ENCODE measurements at places on chromosomes 3 and 15.
A peak's percentile ranks its signal among the peaks of the same experiment; 100 is the strongest.

DNA sequence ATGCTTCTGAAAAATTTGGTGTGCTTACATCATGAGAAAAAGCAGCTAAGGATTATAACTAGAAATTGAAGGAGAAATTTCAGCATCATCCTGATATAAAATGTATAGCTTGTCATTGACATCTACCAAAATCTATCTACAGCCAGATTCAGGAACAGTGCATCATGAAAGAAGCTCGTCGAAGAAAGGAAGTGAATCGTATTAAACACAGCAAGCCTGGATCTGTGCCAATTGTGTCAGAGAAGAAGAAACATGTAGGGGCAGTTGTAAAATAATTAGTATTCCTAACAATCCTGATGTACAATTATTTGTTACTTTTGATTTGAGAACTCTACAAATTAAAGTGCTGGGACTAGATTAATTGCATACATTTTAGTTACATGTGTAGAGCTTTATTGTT is 37.2 kb downstream of the AP4E1 start:
- no peak for DNase-seq

DNA sequence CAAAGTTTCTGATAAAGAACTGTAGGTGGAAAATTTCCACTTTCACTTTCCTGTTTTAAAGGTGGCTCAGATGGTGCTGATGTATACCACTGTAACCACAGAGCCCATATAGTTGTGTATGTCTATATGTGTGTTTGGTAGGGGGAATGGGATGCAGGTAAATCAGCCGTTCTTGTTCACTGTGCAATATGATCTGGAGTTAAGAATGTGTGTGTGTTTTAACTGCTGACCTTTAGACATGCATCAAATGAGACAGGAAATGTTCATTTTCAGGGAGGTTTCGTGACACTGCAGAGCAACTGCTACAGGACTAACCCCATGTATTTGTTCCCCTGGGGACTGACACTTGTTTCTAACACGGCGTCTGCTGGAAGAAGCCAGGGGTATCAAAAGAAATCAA is 180.5 kb downstream of the TAFA4 start:
- DNase-seq, result no peak

- DNase-seq, result no peak
Observed at GRCh38 chr15:99974246-99974645, 241.0 kb upstream of the LYSMD4 start.

GRCh38 chr15:75508840-75509532 is 57.5 kb upstream of the SIN3A start:
- DNase-seq, result no peak

DNA sequence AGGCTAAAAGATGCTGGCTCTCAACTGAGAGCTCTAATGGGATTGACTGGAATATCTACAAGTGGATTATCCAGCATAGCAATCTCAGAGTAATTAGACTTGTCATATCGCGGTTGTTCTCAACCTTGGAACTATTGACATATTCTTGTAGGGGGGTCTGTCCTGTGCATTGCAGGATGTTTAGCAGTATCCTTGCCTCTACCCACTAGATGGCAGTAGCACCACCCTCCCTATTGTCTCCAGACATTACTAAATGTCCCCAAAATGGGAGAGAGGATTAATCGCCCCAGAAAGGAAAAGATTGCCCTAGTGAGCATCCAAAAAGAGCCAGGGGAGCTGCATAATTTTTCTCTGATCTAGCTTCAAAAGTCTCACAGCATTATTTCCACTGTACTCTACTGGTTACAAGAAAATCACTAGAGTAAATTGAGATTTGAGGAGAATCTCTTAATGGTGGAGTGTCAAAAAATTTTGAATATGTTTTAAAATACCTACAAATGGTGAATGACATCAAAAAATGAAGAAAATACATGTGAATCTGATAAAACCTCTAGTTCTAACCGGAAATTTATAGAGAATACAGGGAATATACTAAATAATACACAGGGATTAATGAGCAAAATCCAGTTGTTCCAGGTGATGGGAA is 388.2 kb upstream of the AGTR1 start:
- no peak for DNase-seq

DNA sequence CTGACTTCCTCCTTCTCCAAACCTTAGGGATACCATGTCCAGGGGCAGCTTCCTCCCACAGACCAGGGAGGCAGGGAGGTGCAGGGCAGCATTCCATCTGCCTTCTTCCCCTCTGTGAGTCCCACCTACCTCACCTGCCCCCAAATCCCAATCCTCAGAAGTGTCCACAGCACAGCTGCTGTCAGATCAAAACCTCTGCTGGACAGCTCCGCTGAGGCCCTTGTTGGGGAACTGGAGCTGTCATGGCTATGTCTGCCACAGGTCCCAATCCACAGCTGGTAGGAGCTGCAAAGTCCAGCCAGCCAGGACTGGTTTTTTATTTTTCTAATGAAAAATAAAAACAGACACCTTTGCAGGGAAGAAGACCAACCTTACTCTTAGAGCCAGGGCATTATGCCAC is 40.7 kb upstream of the TBC1D21 start:
- DNase-seq, result no peak

- no peak for DNase-seq
Observed at GRCh38 chr3:71039332-71039731, 544.2 kb downstream of the FOXP1 start.

DNA sequence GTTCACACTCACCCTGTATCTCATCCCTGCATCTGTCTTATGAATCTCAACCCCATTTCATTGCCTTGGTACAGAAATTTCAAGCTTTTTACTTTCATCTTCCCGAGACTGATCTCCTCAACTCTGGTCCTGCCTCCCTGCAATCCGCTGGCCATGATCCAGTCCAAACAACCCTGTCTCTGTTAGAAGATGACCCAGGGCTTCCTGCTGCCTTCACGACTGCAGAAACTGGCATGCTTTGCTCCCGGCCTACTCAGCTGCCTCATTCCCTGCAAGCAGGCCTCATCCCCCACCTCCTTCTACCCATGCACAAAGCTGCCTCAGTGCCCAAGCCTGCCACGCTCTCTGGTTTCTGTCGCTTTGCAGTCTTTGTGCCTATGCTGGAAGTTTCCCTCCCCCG is 12.4 kb downstream of the HES1 start:
- no peak for DNase-seq

DNA sequence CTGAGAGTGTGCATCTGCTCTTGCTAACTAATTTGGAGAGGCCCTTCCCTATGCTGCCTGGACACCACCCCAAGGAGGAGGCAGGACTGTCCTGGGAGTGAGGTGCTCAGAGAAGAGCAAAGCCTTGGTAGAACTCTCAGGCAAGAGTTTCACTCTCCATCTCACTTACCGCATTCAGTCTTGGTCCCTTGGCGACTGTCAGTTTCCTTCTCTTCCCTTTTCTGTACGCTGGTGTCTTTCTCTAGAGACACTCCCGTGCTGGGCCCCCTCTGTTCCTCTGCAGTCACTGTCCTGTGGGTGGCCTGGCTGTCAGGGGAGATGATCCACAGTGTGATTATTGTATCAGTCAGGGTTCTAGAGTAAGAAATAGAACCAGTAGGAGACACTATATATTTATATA is 44.0 kb downstream of the IDH2 start:
- no peak for DNase-seq

GRCh38 chr3:122415762-122416654 is at the start of gene WDR5B:
Gene WDR5B, minus strand, starts transcription at chr3:122416062. Its CDS starts 534 bp downstream, at chr3:122415528.
- DNase-seq, result peak; percentile 78

DNA sequence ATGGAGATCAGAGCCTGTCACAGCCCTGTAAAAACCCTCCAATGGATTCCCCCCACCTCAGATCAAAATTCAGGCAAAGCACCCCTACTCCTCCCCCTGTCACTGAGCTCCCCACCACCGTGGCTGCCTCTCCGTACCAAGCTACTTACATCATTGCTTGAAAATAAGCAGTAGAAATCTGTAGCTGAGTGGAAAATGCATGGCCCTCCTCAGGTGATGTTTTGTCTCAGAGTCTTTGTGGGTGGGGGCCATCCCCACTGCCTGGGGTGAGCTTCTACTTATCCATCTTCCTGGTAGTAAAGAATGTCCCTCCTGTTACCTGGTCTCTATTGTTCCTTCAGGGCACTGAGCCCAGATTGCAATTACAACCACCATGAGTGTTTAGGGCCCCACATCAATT is 34.5 kb downstream of the SLCO2A1 start:
- DNase-seq, result no peak

DNA sequence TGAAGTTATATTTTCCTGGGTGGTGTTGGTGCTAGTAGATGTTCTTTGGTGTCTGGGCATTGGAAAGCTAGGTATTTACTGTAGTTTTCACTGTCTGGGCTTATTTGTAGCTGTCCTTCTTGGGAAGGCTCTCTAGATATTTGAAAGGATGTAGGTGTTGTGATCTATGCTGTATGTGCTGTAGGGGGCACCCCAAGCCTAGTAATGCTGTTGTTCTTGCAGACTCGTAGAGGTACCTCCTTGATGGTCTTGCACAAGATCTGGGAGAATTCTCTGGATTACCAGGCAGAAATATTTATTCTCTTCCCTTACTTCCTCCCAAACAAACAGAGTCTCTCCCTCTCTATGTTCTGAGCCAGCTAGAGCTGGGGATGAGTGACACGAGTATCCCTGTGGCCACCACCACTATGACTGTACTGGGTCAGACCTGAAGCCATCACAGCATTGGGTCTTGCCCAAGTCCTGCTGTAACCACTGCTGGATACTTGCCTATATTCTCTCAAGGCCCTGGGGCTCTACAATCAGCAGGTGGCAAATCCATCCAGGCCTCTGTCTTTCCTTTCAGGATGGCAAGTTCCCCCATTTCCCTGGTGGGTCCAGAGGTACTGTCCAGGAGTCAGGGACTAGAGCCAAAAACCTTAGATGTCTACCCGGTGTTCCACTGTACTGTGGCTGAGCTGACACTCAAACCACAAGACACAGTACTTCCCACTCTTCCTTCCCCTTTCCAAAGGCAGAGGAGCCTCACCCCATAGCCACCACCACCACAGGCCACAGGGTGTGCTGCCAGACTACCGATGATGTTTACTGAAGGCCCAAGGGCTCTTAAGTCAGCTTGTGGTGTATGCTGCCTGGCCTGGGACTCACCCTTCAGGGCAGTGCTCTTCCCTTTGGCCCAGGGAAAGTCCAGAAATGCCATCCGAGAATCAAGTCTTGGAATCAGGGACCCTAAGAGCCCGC is 195.2 kb upstream of the DPPA4 start:
- DNase-seq, result no peak

DNA sequence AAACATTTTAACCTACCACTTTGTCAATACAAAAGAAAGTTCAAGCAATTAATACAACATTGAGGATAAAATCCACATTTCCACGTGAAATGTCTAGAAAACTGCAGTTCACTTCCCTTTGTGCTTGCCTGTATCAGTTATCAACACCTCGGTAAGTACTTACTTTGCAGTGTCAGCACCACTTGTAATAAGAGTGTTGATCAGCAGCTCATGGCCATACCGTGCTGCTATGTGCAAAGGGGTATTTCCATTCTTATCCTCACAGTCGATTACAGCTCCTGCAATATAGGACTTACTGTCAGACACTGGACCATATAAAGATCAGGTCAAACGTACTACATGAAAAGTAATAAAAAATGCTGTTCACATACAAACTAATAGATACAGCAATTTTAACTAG is 84.4 kb downstream of the ANKRD28 start:
- no peak for DNase-seq

DNA sequence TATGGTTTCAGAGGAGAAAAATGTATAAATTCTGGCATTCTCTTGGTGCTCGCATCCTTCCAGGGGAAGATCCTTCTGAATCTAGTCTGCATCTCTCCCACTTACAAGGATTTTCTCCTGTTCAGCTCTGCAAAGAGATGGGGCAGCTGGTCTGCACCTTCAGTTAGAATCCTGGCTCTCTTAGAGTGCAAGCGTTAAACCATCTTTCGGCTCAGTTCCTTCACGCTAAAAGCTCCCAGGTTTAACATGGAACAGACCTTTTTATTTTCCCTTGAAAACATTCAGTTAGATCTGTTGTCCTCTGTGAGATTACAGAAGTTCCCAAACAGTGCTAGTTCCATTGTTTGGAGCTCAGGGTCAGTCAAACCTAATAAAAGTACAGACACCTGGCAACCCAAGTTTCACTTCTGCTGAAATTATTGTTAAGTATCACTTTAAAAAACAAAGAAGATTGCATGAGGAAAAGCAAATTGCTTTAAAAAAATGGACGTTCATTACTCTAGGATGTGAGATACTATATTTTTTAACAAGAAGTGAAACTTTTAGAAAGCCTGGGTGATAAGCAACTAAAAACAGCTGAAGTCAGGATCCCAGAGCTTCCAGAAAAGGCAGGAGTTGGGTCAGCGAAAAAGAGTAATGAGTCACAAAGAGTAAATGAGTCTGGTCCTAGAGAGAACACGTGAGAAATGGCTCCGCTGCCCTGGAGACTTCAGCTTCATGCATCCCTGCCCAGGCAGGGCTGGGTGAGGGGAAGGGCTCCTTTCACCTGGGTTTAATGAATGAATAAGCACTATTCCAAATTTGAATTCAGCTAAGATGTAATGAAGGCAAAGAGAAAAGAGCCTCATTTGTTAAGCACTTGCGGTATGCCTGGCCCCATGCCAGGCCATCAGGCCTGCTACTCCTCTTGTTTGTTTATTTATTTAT is 63.3 kb downstream of the ABTB1 start:
- DNase-seq, result peak; percentile 53

- no peak for DNase-seq
Observed at GRCh38 chr3:184568924-184569829, 7.6 kb downstream of the EPHB3 start.

DNA sequence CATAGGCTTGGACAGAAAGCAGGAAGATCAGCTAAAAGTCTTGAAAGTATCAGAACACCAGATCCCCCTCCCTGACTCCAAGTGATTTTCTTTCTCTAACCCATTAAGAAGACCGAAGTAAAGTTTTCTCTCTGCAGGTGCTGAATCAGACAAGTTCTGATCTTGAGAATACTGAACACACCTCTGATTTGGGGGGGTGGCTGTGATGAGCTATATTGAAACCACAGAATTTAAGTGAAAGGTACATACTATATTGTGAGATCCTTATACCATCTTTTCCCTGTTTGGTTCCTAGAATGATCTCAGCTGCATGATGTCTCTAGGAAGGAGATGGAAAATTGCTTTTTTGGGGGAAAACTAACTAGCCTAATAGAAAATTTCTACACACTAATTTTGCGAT is 196.0 kb downstream of the DIPK2A start:
- no peak for DNase-seq

DNA sequence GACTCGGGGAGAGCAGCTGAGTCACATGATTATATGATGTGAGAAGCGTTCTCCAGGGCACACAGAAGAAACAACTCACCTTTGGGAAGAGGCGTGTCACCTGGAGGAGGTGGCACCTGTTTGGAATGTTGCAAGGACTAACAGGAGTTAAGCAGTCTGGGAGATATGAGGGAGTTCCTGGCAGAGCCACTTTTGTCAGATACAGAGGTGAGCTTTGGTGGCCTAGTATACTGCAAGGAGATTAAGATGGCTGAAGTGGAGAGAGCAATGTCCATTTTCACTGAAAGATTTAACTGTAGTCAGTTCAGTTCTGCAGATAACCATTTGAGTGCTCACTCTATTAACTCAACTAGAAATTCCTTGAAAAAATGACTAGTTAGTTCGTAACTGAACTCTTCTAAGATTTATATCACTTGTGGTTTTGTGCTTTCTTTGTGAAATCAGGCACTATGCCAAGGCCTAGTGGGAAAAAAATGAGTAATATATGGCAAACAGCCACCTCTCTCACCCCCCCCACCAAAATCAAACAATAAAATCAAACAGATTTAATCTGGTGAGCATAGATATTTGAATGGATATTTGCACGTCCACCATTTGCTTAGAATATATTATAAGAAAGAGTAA is 61.3 kb downstream of the CRYBG3 start:
- DNase-seq, result no peak
